T-cell (primary cell): ENCODE measurements at places on chromosomes 12 and 14. TPM values are rescaled to one million over a fixed set of nuclear protein-coding genes. Genes with fewer than 3 reads are reported as not detected.

GRCh38 chr12:6729186-6729585, 5.3 kb downstream of the COPS7A start:
- DNase-seq: no peak

- DNase-seq: no peak
These were observed 23.7 kb downstream of the GSTZ1 start for GRCh38 chr14:77344377-77344996.

DNA sequence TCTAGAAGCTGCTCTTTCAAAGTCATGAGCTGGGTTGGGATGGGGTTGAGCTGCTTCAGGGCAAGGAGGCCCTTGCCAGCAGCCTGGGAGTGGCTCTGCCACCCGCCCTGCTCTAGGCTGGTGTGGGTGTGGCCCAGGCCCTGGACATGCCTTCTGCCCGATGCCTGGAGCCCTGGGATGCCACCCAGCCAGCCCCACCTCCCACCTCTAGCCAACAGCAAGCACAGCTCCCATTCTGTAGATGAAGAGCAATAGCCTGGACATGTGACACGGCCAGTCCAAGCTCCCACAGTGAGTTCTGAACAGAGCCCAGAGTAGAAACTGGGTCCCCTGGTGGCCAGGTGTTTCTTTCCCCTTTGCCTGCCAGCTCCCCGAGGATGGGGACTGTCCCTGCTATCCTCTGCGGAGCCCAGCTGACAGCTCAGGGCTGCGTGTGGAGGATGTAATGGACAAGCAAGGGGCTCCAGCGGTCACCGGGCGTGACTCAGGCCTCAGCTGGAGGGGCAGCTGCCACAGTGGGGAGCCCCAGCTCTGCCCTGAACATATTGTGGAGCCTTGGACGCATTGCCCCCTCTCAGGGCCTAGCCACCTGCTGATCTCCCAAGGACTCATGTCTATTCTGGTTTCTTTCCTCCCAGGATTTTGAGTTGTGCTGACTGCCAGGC, 165.2 kb downstream of the TSPAN9 start:
- DNase-seq: no peak

GRCh38 chr12:116346741-116347140, 69.2 kb upstream of the MED13L start:
- no peak for DNase-seq

DNA sequence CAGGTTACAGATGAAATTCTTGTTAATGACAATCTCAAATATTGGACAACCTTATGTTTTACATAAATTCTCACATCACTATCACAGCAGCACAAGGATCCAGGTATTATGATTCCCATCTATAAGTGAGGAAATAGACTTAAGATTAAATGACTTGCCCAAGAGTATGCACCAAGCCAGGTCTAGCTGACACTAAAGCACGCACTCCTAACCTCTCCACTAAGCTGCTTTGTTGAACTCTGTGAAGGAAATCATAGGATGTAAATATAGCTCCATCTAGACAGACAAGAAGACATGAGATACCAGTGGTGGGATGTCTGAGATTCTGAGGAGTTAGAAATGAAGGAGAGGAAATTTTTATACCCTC, 87.9 kb downstream of the PHLDA1 start:
- DNase-seq: no peak

- DNase-seq: peak; percentile 69
These were observed 508 bp downstream of the HNRNPC start for GRCh38 chr14:21268617-21269251.

GRCh38 chr12:18332173-18332572, 70.9 kb downstream of the PIK3C2G start:
- no peak for DNase-seq

GRCh38 chr14:99924379-99924778, 131.2 kb downstream of the EML1 start:
- no peak for DNase-seq

The C14orf39 gene
- total RNA-seq: not detected

The GLS2 gene
- 2.9 TPM for total RNA-seq
